ENCODE measurements at places on chromosomes 2 and 18. TPM values are rescaled to one million over a fixed set of nuclear protein-coding genes. Genes with fewer than 3 reads are reported as not detected.

Gene KIAA2012
- total RNA-seq, result 0.82 TPM

Gene SPOPL
- 24.1 TPM for total RNA-seq

GRCh38 chr18:57998461-57998860 is 45.6 kb upstream of the NEDD4L start:
- DNase-seq, result no peak

Gene SLC25A52
- total RNA-seq, result 0.41 TPM

DNA sequence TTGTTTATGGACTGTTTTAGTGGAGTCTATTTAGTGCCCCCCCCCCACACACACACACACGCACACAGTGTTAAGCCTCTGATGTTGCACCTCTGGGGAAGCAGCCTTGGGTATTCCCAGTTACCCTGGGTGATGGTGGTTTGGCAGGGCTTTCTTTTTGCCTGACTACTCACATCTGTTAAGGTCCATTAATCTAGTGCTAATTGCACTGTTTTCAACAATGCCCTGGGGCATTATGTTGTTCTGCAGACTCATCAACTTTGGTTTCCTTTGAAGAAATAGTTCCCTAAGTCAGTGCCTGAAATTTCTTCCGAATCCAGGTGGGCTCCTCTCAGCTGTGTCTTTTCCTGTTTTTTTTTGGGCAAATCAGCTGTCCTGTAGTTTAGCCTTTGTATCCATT is 34.7 kb downstream of the SPOPL start:
- DNase-seq, result no peak

DNA sequence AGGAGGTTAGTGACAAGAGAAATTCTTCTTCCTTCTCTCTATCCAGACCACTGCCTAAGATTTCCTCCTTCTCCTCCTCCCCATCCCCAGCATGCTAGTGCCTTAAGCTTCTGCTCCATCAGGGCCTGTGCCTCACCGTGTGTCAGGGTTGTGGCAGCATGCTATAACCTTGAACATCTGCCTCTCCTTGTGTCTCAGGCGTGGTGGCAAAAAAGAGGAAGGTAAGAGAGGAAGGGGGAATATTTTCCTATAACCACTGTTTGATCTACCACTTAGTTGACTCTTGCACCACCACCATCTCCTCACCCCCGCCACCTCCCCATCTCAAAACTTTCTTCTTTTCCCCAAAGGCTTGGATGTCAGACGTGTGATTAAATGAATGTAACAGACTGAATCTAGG is 38.3 kb upstream of the PEX13 start:
- no peak for DNase-seq

Gene C2orf66
- not detected for total RNA-seq

DNA sequence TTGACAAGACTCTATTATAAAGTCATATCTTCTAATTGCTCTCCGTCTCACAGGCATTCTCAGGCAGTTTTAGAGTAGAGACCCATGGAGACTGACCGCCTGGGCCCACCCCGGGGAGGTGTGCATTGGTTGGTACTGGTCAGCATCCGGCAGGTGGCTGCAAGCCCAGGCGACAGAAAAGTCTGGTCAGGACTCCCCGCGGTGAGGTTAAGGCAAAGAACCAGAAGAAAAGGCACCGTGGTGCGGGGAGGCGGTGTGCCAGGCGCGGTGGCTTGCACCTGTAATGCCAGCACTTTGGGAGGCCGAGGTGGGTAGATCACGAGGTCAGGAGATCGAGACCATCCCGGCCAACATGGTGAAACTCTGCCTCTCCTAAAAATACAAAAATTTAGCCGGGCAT is 32.5 kb downstream of the AMER3 start:
- DNase-seq, result no peak

Gene L3MBTL4
- total RNA-seq, result 34.2 TPM

Gene LAMA3
- 1.2 TPM for total RNA-seq

Gene SERPINB4
- not detected for total RNA-seq

- DNase-seq, result no peak
Observed at GRCh38 chr18:44771956-44772917, 91.5 kb downstream of the SETBP1 start.

Gene ONECUT2
- 1.2 TPM for total RNA-seq

DNA sequence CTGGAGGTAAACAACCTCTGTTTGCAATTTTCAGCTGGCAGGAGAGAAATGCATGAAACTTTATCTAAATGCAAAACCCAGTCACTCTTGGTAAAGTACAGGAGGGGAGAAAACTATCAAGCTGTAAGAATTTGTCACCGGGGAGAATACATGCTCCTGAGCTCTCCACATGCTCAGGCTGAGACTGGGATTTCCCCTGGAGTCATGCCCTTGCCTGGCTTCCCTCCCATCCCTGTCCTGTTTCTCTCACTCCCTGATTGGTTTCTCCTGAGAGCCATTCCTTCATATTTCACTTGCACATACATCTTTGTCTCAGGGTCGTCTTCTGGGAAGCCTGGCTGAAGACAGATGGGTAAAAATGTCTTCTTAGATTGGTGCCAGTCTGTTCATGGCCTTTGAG is 52.9 kb upstream of the SPATS2L start:
- DNase-seq, result no peak

Gene ERICH2
- total RNA-seq, result not detected

Gene STPG4
- 0.41 TPM for total RNA-seq

Gene TRIP12
- total RNA-seq, result 168 TPM

Gene CD8A
- total RNA-seq, result 1.2 TPM

Gene MC4R
- total RNA-seq, result 3.3 TPM

- no peak for DNase-seq
Observed at GRCh38 chr18:35267809-35268208, 22.2 kb downstream of the ZSCAN30 start.

Gene DNAJC5G
- total RNA-seq, result not detected

Gene MALL
- total RNA-seq, result 2.9 TPM

DNA sequence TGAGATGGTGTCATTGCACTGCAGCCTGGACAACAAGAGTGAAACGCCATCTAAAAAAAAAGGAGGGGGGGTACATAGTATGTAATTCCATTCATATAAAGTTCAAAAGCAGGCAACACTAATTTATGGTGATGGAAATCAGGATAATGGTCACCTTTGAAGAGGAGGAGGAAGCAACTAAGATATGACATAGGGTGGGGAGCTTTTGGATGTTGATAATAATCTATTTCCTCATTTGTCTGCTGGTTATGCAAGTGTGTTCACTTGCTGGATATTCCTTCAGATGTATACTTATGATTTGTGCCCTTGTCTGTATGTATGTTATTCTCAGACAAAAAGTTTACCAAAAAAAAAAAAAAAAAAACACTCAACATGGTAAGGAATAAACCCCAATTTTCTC is 28.6 kb upstream of the ATIC start:
- DNase-seq, result no peak

Gene PCARE
- total RNA-seq, result not detected

- DNase-seq, result no peak
Observed at GRCh38 chr2:193837111-193837738, 1642.5 kb upstream of the TMEFF2 start.

GRCh38 chr2:74077636-74078035 is 70.1 kb downstream of the BOLA3 start:
- no peak for DNase-seq

DNA sequence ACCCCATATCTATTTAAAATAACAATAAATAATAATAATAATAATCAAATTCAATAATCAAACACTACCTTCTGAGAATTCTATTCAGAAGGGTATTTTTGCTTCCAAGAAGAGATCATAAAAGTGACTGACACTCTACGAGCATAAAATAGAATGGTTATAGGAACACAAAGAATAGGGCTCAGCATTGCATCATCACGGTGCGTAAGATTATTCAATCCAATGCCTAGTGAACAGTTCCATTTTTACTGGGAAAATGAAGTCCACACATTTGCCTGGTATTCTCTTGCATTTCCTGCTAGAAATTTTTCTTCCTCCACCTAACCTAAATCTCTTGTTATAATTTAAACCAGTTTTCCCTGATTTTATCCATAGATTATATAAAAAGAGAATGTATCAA is 55.8 kb downstream of the AP1S3 start:
- no peak for DNase-seq

Gene TM4SF20
- not detected for total RNA-seq

Gene PPP1R7
- 48.9 TPM for total RNA-seq

Gene LYG2
- total RNA-seq, result not detected

GRCh38 chr2:149872638-149873150 is 285.1 kb upstream of the MMADHC start:
- DNase-seq, result no peak

Gene LCT
- not detected for total RNA-seq

Gene NCKAP1
- 143 TPM for total RNA-seq

- DNase-seq, result no peak
Observed at GRCh38 chr18:39699340-39699964, 2133.9 kb upstream of the CELF4 start.

DNA sequence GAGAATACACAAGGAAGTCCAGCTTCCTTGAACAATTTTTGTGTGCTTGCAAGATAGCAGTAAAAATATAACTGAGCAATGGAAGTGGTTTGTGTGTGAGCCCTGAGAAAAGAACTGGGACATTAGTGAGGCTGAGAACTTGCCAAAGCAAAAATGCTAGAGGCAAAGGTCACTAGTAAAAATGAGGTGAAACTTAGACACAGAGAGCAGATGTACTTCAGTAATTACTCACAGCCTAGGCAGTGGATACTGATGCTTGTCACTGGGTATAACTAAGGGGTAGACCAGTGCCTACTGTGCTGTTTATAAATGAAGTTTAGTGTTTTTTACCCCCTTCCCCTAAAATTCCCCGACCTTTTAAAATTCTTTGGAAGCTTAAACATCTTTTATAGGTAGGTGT is 450.1 kb downstream of the LPIN1 start:
- no peak for DNase-seq

DNA sequence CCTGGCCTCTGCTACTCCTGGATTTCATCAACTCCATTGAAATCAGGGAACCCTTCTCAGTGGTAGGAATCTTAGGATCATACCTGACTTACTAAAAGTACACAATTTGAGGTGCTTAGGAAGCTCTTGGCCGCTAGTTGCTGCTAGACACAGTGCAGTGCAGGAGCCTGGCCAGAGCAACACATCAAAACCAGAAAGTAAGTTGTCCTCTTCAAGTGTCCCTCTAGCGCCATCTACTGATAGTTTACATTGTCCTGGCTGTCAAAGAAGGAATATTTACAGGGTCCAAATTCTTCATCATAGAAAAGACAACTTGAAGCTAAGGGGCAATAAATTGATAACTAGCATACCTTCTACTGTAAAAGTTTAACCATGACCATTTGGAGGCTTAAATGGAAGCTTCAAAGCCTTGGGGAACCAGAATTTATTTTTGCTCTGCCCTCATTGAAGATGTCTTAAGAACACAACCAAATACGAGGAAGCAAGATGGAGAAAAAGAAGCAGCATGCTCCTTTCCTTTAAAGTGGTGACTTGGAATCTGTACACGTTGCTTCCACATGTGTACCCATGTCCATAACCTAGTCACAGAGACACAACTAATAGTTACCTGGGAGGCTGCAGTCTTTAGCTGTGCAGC is 889.1 kb upstream of the GCFC2 start:
- DNase-seq, result peak; percentile 25

Gene RAB6C
- 0.41 TPM for total RNA-seq

DNA sequence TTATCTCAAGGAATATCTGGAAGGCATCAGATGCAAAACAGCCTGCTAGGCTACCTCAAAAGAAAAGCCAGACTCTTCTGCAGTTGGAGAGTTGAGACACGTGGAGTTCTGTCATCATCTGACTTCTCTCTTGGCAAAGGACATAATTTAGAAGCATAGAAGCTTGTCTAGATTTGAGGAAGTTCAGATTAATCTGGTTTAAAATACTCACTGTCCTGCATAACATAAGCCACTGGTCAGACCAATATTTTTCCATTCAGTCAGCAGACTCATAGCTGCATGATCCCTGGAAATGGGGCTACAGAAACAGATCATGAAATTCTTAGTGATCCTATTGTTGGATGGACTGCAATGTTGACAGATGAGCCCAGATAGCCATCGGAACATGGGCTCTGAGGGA is 349.0 kb downstream of the TXNL1 start:
- no peak for DNase-seq

Gene SPDYA
- total RNA-seq, result 0.82 TPM

GRCh38 chr18:21359746-21360145 is 117.7 kb downstream of the GREB1L start:
- no peak for DNase-seq

DNA sequence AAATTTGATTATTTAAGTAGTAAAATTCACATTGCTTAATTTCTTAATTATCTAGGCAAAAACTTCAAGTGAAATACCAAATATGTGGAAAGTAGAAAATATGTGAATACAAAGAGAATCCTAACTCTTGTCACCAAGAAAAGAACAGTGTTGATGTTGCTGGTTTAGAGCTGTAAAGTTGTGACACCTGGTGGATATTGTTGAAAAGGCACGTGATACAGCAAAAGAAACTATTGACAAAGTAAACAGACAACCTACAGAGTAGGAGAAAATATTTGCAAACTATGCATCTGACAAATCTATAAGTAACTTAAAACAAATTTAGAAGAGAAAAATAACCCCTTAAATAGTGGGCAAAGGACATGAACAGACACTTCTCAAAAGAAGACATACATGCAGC is 25.6 kb upstream of the ZC3H15 start:
- no peak for DNase-seq

- DNase-seq, result no peak
Observed at GRCh38 chr2:68472796-68473414, 5.5 kb downstream of the APLF start.
